Activated CD4-positive, alpha-beta T cell treated with anti-CD3 and anti-CD28 coated beads, Interleukin-2, amount 10 ng/mL, durations not matched to agents 24 days and 14 days (primary cell): ENCODE measurements at places on chromosomes 16 and 17.

DNA sequence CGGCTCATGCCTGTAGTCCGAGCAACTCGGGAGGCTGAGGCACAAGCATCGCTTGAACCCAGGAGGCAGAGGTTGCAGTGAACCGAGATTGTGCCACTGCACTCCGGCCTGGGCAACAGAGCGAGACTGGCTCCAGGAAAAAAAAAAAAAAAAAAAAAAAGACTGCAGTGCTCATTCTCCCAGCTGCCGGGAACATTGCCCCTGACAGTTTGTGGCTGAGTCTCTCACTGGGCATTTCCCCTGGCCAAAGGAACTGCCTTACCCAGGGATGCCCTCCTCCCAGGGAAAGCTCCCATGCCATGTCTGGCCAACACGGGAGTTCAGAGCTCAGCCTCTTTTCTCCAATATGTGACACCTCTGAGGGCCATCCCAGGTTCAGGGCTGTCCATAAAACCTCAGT lies 21.3 kb upstream of the USP10 start:
- H3K27ac ChIP-seq: no peak overlapping the region
- H3K4me1 ChIP-seq: no peaks in the 10 kb centered on the region
- H3K4me3 ChIP-seq: no peak overlapping the region
- H3K27me3 ChIP-seq: peaks cover 34% of the 10 kb centered on the region
- no peaks in the 10 kb centered on the region for H3K36me3 ChIP-seq
- DNase-seq: no peak

DNA sequence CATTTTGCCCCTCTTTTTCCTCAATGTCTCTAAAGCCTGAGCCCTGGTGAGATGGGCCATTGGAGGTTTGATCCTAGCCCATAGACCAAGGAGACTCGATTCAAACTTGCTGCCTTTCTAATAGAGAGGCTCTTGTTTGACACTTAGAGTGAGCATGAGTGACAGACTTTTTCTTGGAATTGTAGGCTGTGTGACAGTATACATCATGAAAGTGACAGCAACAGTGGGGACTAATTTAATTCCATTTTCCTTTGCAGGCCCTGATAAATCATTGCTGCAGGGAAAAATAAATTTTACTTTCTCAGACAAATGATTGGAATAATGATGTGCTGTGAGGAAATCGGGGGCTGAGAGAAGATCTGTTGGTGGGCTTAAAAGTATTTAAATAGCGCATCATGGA lies 169.0 kb upstream of the NOL11 start:
- H3K4me3 ChIP-seq: no peak overlapping the region
- peaks cover 8% of the 10 kb centered on the region for H3K4me1 ChIP-seq
- no peaks in the 10 kb centered on the region for H3K27me3 ChIP-seq
- H3K27ac ChIP-seq: no peak overlapping the region

DNA sequence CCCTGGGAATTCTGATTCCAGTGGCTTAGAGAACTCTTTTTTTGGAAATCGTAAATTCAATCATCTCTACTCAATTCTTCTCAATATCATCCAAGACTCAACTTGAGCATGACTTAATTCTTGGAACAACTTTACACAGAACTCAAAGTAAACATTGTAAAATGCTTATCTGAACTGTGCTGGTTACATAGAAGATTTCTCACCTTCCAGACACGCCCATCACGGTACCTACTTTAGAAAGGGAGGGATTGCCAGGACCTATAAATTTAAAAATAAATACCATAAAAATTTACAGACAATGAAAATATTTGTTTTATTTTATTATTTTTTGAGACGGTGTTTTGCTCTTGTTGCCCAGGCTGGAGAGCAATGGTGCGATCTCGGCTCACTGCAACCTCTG lies 26.5 kb downstream of the MAP1LC3B start:
- no peak overlapping the region for H3K4me3 ChIP-seq
- H3K36me3 ChIP-seq: peaks cover 2% of the 10 kb centered on the region
- H3K27me3 ChIP-seq: no peaks in the 10 kb centered on the region
- DNase-seq: no peak
- H3K4me1 ChIP-seq: no peaks in the 10 kb centered on the region
- H3K27ac ChIP-seq: no peak overlapping the region

GRCh38 chr17:79942591-79943346 lies 92.9 kb downstream of the TBC1D16 start:
- H3K36me3 ChIP-seq: no peaks in the 10 kb centered on the region
- peaks cover 3% of the 10 kb centered on the region for H3K27me3 ChIP-seq
- DNase-seq: peak; percentile 75
- peak overlapping the region; percentile 22 for H3K27ac ChIP-seq

DNA sequence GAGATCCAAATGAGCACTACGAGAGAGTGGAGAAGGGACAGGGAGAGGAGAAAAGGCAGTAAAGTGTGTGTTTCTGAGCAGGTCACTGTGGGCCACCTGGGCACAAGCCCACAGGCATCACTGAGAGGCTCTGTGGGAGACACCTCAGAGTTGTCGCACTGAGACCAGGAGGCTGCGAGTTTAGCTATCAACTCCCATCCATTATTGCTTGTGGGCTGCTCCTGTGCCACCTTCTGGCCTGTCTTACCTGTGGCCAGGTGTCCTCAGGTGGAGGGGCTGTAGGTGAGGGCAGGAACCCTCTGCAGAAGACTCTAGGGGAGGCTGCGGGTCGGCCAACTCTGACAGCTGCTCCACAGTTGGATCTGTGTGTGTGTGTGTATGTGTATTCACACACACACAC lies 2.5 kb upstream of the PRR29 start:
- peaks cover 45% of the 10 kb centered on the region for H3K4me1 ChIP-seq
- no peak overlapping the region for H3K4me3 ChIP-seq
- no peak overlapping the region for H3K27ac ChIP-seq
- peaks cover 5% of the 10 kb centered on the region for H3K36me3 ChIP-seq

DNA sequence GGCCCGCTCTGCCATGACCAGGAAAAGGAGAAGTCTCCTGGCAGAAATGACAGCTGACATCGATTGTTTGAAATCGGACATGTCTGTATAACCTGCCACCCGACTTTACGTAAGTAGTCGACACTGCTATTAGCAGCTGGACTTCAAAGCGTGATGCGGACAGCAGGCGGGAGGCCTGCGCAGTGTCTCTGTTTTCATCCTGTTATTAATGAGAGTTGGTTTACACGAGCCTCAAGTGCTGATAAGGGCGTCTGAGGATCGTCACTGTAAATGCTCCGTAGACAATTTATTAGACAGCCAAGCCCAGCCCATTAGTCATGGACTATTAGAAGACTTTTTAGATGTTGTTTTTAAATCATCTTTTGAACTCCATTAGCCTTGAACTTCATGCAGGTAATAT lies 328.3 kb downstream of the FOXL1 start:
- no peaks in the 10 kb centered on the region for H3K27me3 ChIP-seq
- no peak overlapping the region for H3K4me3 ChIP-seq
- H3K36me3 ChIP-seq: no peaks in the 10 kb centered on the region
- no peaks in the 10 kb centered on the region for H3K4me1 ChIP-seq

- no peak overlapping the region for H3K4me3 ChIP-seq
- H3K27me3 ChIP-seq: peaks cover 14% of the 10 kb centered on the region
- H3K27ac ChIP-seq: no peak overlapping the region
- no peaks in the 10 kb centered on the region for H3K4me1 ChIP-seq
- DNase-seq: no peak
Measured at GRCh38 chr17:5619088-5619740, 34.9 kb upstream of the NLRP1 start.

GRCh38 chr16:73066331-73066926 lies 18.5 kb upstream of the ZFHX3 start:
- H3K27me3 ChIP-seq: peaks cover 75% of the 10 kb centered on the region
- H3K36me3 ChIP-seq: peaks cover 2% of the 10 kb centered on the region
- peaks cover 9% of the 10 kb centered on the region for H3K4me1 ChIP-seq
- DNase-seq: no peak
- H3K27ac ChIP-seq: no peak overlapping the region
- no peak overlapping the region for H3K4me3 ChIP-seq

- H3K27ac ChIP-seq: peak overlapping the region; percentile 15
- peaks cover 1% of the 10 kb centered on the region for H3K36me3 ChIP-seq
- no peak for DNase-seq
- H3K4me1 ChIP-seq: peaks cover 43% of the 10 kb centered on the region
- no peaks in the 10 kb centered on the region for H3K27me3 ChIP-seq
- no peak overlapping the region for H3K4me3 ChIP-seq
Measured at GRCh38 chr16:19132898-19133297, 19.1 kb downstream of the ITPRIPL2 start.

DNA sequence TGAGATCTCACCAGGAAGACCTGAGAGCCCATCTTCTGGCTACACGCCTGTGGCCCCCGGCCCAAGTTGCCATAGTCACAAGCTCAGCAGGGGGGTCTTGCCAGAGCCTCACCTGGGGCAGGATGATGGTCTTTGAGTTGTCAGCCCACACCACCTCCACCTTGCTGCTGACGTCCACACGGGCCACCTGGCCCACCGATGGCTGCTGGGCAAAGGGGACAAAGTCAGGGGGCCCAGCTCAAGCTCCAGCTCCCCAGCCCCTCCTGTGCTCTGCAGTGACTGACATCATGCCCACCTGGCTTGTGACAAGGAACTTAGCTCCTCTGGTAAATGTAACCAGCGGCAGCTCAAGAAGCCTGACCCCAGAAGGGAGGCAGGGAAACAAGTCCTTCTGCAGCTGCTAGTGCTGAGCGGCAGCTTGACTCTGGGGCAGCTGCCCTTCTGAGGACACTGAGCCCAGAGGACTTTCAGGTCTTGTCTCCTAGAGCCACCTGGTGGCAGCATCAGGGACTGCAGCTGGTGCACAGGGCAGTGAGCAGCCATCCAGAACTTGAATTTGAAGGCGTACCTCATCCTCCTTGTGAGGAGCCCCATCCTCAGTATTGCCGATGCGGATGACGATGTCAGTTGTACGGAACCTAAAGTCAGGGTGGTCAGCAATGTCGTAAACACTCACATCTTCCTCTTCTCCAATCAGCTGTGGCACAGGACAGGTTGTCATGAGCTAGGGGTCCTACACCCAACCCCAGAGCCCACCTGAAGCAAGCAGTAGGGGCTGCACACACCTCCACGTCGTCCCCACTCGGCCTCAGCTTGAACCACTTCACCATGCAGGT lies 13.5 kb downstream of the SPHK1 start:
- peaks cover 48% of the 10 kb centered on the region for H3K36me3 ChIP-seq
- peak; percentile 96 for DNase-seq
- H3K27me3 ChIP-seq: no peaks in the 10 kb centered on the region

DNA sequence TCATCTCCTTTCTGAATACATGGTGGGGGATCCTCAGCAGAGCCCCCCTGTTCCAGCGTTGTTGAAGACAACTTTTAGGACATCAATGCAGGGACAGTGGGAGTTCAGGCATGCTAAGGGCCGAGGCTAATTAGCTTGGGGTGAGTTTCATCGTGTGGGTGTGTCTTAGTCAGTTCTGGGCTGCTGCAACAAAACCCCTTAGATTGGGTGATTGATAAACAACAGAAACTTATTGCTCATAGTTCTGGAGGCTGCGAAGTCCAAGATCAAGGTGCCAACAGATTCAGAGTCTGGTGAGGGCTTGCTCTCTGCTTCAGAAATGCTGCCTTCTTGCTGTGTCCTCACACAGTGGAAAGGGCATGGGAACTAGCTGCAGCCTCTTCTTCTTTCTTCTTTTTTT lies 214.0 kb downstream of the NTN1 start:
- no peak for DNase-seq
- H3K36me3 ChIP-seq: no peaks in the 10 kb centered on the region
- no peak overlapping the region for H3K4me3 ChIP-seq

- no peak for DNase-seq
- peaks cover 11% of the 10 kb centered on the region for H3K27me3 ChIP-seq
- H3K27ac ChIP-seq: no peak overlapping the region
- no peak overlapping the region for H3K4me3 ChIP-seq
Measured at GRCh38 chr17:69388822-69389442, 25.6 kb upstream of the MAP2K6 start.

DNA sequence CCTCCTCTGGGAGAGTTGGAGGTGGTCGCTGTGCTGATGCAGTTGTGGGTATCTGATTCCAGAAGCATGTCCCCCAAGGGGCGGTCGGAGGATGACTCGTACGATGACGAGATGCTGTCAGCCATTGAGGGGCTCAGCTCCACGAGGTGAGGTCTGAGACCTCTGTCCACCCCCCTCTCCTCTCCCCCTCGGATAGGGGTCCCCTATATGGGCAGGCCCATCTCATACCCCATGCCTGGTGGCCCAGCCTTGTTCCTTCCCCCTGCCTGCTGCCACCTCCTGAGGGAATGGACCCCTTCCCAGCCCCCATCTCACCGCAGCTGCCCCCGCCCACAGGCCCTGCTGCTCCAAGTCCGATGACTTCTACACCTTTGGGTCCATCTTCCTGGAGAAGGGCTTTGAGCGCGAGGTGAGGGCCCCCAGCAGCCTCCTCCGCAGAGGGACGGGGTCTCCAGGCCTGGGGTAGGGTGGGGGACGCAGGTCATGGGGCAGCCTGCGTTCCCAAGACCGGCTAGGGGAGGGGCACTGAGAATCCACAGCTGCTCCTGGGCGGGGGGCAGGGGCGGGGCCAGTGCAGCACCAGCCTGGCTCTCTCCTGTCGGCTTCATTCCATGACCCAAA lies 39.2 kb downstream of the ADCY7 start:
- no peak overlapping the region for H3K27ac ChIP-seq
- no peaks in the 10 kb centered on the region for H3K27me3 ChIP-seq
- no peak overlapping the region for H3K4me3 ChIP-seq
- H3K4me1 ChIP-seq: peaks cover 2% of the 10 kb centered on the region
- H3K36me3 ChIP-seq: peaks cover 36% of the 10 kb centered on the region

GRCh38 chr17:32341141-32341856 lies 674 bp downstream of the C17orf75 start:
- H3K4me3 ChIP-seq: peak overlapping the region; percentile 93
- H3K4me1 ChIP-seq: peaks cover 21% of the 10 kb centered on the region
- H3K36me3 ChIP-seq: peaks cover 21% of the 10 kb centered on the region
- no peaks in the 10 kb centered on the region for H3K27me3 ChIP-seq
- H3K27ac ChIP-seq: peak overlapping the region; percentile 97

- no peak for DNase-seq
- no peaks in the 10 kb centered on the region for H3K27me3 ChIP-seq
- no peaks in the 10 kb centered on the region for H3K4me1 ChIP-seq
- H3K4me3 ChIP-seq: no peak overlapping the region
- no peak overlapping the region for H3K27ac ChIP-seq
Measured at GRCh38 chr17:56845934-56846333, 12.0 kb downstream of the DGKE start.

DNA sequence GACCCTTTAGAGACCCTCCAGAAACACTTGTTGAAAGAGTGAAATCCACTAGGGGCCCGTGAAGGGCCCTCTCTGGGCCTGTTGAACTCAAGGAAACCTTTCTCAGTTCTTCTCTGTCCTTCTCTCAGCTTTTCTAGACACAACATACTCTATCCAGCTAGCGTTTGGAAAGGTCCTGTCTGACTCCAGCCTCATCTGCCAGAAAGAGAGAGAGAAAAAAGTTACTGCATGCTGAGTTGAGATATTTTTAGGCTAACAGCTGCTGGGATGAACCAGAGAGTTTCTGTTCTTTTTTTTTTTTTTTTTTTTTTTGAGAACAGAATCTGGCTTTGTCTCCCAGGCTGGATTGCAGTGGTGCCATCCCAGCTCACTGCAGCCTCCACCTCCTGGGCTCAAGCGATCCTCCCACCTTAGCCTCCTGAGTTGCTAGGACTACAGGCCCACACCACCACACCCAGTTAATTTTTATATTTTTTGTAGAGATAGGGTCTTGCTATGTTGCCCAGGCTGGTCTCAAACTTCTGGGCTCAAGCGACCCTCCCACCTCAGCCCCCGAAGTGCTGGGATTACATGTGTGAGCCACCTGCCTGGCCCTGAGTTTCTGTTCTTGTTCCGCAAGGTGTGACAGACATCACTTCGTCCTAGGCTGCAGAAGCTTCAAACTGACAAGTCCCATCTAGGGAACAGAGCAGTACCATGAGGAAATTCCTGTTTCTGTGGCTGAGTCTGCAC lies 14.9 kb upstream of the TEX2 start:
- H3K36me3 ChIP-seq: no peaks in the 10 kb centered on the region
- no peak for DNase-seq
- H3K4me3 ChIP-seq: no peak overlapping the region
- H3K27ac ChIP-seq: no peak overlapping the region
- peaks cover 7% of the 10 kb centered on the region for H3K4me1 ChIP-seq

GRCh38 chr17:82985428-82985805 lies 94.0 kb upstream of the METRNL start:
- H3K27ac ChIP-seq: no peak overlapping the region
- H3K27me3 ChIP-seq: peaks cover 1% of the 10 kb centered on the region
- peaks cover 10% of the 10 kb centered on the region for H3K36me3 ChIP-seq
